ENCODE measurements at places on chromosomes 7 and 10.

DNA sequence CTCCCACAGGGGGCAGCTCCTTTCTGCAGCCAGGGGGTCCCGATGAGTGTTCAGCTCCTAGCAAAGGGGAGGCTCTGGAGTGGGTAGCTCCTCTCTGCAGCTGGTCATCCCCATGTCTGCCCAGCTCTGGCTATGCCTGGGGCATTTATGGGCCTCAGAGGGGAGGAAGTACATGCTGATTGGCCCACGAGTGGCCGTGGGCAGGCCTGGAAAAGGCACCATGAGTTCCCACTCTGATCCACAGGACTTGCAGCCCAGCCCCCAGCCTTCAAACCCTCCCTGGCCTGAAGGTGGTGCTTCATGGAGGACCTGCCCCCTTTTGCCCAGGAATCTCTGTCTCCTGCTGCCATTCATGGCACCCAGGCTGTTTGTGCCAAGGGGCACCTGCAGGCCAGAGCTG lies 268.8 kb downstream of the DNAJB6 start:
- DNase-seq, result no peak

GRCh38 chr10:60803865-60804264 lies 25.6 kb downstream of the CDK1 start:
- no peak for DNase-seq

- DNase-seq, result no peak
Observed at GRCh38 chr7:130281260-130281659, 11.7 kb upstream of the CPA4 start.

DNA sequence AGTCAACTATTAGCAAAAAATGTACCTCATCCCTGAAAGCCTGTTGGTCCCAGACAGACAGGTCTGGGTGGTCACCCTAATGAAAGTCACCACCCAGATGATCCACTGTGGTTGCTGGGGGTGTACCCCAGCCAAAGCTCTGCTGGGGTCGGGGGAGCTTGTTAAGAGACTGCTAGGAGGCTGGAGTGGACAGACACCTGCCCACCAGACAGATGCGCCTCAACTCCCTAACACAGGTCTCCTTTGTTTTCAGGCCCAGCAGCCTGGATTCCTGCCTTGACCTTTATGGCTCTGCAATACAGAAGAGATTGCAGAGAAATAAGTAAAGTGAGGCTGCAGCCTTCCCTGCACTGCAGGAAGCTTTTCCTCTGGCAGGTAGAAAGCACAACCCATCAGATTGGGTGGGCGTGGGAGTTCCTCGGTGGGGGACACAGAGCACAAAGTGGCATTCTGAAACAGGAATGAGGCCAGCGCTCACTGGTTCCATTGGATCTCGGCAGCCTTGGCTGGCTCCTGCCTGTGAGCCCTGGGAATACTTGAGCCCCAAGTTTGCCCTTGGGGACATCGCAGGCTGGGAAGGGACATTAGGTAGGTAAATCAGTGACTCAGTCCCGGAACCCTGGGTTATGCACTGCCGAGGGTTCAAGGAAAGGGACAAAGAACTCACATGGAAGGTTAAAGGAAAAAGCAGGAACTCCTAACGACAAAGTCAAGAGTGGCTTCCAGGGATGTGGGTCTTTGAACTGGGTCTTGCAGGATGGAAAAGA lies 18.0 kb upstream of the ZNF488 start:
- no peak for DNase-seq

- no peak for DNase-seq
Observed at GRCh38 chr7:66110856-66111255, 3.8 kb upstream of the CRCP start.

- no peak for DNase-seq
Observed at GRCh38 chr10:72061491-72061890, 26.9 kb downstream of the SPOCK2 start.

- DNase-seq, result no peak
Observed at GRCh38 chr10:95262763-95263518, 27.9 kb downstream of the PDLIM1 start.

- DNase-seq, result no peak
Observed at GRCh38 chr10:92381543-92381954, 90.6 kb downstream of the MARCHF5 start.

- no peak for DNase-seq
Observed at GRCh38 chr7:5330288-5330687, 47.5 kb downstream of the SLC29A4 start.

- no peak for DNase-seq
Observed at GRCh38 chr7:209906-210305, 17.5 kb downstream of the FAM20C start.

DNA sequence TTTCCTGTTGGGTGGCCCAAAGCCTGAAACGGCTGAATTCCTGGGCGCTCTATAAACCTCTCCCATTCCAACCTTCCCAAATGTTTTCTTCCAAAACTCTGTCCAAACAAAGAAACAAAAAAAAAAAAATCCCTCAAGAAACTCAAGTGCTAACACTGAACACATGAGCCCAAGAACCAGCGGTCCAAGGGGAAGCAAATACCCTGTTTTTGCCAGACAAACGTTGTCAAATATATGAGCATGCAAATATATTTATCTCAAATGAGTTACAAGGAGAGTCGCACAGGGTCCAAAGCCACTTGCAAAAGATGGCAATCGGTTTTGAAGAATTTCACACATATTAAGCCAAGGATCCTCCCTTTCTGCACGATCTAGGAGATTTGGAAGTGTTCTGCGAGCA lies 23.3 kb upstream of the EMX2 start:
- peak; percentile 31 for DNase-seq

- DNase-seq, result no peak
Observed at GRCh38 chr7:152137476-152138025, 112.1 kb downstream of the GALNT11 start.

- no peak for DNase-seq
Observed at GRCh38 chr10:79352035-79352877, 5.0 kb downstream of the PPIF start.

DNA sequence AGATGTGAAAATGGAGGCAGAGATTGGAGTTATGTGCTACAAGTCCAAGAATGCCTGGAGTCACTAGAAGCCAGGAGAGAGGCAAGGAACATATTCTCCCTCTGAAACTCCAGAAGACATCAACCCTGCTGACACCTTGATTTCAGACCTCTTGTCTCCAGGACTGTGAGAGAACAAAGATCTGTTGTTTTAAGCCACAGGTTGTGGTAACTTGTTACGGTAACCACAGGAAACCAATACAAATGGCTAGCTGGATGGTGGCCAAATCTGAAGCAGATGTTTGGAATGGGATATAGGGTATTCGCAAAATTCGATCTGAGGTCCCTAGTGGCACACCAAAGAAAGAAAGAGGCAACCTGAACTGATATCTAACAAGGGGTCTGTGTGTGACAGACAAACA lies 129.0 kb downstream of the HERPUD2 start:
- DNase-seq, result peak; percentile 28

DNA sequence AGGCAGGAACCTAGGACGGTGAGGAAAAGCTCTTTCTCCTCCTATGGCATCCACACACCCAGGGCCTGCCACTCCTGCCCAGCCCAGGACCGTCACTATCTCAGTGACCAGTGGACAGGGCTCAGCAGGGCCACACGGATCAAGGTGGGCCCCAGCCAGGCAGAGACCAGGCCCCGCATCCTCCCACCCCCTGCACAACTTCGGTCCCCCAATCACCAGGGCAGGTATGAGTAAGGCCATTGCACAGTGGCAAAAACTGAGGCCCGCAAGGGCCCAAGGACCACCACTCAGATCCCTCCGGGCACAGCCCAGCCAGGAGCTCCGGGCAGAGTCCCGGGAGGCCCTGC lies 30.3 kb downstream of the OAT start:
- peak; percentile 73 for DNase-seq

DNA sequence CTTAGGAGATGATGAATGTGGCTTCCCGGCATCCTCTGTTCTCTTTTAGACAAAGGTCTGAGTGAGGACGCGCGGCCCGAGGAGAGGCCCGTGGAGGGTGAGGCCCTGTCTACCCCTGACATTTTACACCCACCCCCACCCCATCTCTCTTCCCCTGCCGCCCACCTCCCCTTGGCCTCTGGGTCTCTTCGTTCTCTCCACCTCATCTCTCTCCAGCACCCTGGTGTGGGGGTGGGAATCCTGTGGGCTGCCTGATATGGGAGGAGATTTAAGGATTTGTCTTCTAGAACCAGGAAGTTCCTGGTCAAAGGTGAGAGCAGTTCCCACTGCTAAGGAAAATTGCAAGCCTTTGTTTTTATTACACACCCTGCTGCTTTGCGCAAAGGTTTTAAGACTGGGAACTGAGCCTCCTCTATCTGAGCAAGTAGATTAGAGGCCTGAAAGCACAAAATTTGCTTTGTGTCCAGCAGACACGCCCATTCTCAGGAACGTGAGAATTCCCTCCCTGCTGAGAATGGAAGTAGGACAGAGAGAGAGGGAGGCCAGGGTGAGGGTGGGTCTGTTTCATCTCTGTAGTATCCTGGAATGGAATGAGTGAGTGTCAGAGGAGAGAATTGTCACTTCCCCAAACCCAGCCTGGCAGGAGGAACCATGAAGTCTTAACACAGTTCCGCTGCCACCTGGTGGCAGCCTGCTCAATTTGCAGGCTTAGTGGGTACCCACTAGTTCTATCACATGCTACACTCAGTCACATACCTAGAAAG lies 91.2 kb downstream of the GTF2IRD1 start:
- no peak for DNase-seq

DNA sequence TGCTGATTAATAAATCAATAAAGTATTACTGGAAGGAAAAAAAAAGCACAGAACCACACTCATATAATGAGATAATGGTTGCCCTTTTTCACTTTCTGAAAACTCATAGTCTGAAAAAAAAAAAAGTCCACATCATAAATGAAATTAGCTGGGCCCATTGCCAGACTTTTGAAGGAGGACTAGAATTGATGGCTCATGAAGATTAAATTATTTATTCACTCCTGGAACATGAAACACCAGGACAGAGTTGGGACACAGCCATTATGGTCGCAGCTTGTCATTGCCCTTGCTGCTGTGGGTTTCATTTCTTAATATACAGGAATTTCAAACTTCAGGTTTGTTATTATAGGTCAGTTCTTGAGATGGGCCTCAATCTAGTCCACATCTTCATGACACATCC lies 91.9 kb downstream of the CNTNAP2 start:
- no peak for DNase-seq

- DNase-seq, result no peak
Observed at GRCh38 chr7:113636727-113637421, 281.9 kb downstream of the PPP1R3A start.

DNA sequence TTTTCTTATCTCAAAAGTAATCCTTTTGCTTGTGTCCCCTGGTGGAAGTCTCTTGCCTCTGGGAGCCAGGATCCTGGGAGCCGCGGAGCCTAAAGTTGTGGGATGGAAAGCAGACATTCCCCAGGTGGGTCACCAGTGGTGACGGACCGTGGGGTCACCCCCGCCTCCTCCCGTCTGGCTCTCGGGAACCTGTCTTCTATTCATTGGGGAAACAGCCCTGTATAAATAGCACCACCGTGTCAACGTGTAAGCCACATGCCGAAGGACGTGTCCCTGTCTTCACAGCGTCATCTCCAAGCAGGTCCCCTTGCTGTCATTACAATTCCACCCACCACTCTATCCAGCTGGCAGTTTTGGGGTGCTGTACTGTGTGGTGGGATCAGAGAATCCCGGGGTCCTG lies 87.5 kb downstream of the ELFN1 start:
- DNase-seq, result no peak

DNA sequence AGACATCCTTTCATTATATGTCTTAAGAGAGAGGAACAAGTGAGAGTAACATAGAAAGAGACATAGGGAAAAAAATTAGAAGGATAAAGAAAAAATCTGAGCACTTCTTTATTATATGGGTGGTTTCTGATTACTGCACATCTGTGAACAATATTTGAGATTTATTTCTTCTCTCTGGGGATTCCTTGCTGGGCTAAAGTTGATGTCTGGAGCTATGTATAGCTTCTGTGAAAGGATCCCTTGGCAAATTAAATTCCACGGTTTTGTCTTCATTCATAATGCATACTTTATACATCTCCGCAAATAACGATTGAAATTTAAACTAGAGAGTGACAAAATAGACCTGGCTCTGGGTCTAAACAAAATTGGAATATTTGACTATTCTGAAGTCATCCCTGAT lies 232.2 kb upstream of the CTBP2 start:
- DNase-seq, result no peak

DNA sequence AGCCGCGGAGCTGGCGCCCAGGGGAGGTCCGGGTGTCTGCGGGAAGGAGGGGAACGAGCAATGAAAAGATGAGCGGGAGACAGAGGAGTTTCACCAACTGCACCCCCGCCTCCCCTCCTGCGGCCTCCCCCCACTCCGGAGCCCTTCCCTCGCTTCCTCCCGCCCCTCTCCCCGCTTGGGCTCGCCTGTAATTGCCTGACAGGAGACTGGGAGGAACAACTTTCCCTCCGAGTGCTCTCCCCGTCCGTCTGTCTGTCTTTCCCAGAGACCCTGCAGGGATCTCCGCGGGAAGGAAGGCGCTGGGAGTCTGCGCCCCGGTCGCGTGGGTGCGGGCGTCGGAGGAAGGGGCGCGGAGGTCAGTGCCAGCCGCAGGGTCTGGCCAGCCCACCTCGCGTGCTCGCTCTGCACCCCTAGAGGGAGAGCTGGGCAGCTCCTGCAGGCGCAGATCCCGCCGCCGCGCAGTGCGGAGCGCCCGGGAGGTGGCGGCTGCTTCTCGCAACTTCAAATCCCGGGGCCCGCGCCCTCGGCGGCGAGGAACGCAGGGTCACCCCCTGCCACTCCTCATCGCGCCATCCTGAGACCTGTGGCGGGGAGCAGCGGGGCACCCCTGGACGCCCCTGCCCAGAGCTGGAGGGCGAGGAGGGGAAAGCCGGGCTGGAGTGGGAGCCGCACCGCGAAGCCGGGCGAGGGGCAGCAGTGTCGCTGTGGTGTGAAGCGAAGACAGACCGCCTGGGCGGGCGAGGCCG lies 511 bp upstream of the NRP1 start:
- DNase-seq, result peak; percentile 88

- no peak for DNase-seq
Observed at GRCh38 chr10:111856631-111857030, 326.9 kb downstream of the GPAM start.

DNA sequence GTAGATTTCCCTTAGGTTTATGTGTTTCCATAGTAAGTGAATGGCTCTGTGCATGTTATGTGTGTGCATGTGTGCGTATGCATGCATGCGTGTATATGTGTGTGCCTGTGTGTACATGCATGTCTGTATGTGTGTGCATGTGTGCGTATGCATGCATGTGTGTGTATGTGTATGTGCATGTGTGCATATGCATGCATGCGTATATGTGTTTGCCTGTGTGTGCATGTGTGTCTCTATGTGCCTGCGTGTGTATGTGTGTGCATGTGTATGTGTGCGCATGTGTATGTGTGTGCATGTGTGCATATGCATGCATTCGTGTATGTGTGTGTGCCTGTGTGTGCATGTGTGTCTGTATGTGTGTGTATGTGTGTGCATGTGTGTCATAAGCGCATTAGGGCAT lies 98.8 kb upstream of the AGBL3 start:
- DNase-seq, result no peak

DNA sequence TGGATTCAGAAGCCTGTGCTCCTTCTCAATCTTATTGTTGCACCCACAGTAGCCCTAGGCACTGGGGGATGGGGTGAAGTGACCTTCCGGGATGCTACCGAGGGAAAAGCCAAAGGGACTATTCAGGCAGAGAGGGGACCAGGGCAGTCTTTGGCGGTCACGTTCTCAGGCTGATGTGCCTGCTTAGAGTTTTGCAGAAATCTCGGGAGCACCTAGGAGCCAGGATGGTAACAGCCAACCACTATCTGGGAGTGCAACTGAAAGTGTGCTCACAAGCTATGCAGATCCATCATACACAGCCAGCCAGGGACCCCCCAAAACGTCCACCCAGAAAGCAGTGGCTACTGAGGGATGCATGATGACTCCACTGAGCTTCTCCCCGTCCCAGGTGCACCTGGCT lies 52.4 kb downstream of the CXCL12 start:
- DNase-seq, result peak; percentile 29

- DNase-seq, result no peak
Observed at GRCh38 chr7:47293884-47294555, 287.9 kb downstream of the TNS3 start.

- DNase-seq, result no peak
Observed at GRCh38 chr7:70857793-70858545, 274.0 kb upstream of the GALNT17 start.

Measured in coronary artery (tissue), 2 donors.